ENCODE measurements at places on chromosomes 11 and 22.

DNA sequence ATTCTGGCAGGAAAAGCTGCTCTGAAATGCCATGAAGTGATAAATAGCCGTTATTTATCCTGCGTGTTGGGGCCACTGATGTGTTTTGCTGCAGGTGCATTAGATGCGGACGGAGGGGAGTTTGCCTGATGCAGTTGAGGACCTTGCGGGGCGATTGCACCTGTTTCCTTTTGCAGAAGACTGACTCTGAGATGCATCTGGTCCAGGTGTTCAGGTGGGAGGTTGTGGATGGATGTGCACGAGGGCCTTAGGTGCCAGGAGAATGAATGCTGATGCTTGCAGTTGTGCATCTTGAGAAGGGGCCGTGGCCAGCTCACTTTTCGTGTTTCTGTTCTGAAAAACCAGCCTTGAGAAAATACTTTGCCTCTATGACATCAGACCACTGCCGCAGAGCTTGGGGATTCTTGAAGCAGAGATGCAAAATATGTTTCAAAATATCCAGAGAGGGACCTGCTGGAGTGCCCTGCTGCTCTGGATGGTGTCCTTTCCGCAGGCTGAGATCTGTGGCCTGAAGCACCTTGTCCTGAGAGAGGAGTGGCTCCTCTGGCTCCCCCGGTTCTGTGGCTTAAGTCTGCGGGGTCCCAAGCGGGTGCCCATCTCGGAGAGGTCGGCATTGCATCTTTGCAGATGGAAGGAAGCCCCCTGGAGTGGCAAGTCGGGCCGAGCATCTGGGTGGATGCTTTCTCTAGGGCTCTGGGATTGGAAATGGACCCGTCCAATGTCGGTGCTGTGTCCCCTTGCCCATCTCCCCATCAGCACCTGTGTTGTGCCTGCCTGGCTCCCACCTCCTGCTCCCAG lies 1031.1 kb downstream of the TBC1D22A start:
- DNase-seq = no peak

- no peak for DNase-seq
Measured at GRCh38 chr22:17665854-17666253, 27.3 kb downstream of the BCL2L13 start.

GRCh38 chr11:18836417-18836816 lies 44.8 kb upstream of the PTPN5 start:
- no peak for DNase-seq

GRCh38 chr11:40274017-40274416 lies 1185.4 kb downstream of the LRRC4C start:
- no peak for DNase-seq

- no peak for DNase-seq
Measured at GRCh38 chr11:113382121-113382520, 5.5 kb upstream of the ANKK1 start.

GRCh38 chr11:35073691-35074419 lies 65.1 kb upstream of the CD44 start:
- DNase-seq = no peak

DNA sequence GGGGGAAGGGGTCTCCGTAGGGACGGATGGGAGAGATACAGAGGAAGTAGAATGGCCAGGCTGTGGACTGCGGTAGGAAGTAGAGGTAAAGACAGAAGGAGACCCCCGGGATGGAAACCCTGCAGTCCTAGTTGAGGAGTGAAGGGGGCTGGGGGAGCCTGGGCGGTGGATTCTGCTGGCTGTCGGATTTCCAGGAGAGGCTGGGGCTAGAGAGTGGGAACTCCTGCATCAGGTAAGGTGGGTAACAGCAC lies 727 bp upstream of the SCARF2 start:
- no peak for DNase-seq

GRCh38 chr11:78400116-78400515 lies 17.5 kb downstream of the GAB2 start:
- no peak for DNase-seq

DNA sequence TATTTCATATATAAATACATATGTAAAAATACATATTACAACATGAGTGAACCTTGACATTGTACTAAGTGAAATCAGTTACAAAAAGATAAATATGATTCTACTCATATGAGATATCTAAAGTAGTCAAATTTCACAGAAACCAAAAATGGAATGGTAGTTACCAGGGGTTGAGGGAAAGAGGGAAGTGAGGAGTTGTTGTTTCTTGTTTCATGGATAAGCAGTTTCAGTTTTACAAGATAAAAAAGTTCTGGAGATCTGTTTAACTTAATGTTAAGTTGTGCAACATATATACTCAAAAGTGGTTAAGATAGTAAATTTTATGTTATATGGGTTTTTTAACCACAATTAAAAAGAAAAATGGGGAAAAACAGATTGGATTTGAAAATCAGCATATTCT lies 107.7 kb downstream of the ELP4 start:
- no peak for DNase-seq

DNA sequence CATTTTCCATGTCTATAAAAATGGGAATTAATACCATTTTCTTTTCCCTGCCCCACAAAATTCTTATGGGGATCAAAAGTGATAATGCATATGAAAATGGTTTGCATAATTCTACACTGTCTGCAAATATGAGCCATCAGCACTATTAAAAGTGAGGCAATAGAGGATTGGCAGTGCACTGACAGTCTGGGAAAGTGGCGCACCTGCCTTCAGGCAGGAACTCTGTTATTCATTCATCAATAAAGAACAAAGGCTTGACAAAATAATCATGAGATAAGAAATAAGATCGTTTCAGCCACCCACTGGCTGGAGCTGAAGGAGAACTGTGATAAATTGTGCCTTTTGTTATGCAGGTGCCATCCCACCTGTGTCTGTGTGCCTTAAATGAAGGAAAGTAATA lies 49.5 kb downstream of the ARFGAP2 start:
- DNase-seq = no peak

DNA sequence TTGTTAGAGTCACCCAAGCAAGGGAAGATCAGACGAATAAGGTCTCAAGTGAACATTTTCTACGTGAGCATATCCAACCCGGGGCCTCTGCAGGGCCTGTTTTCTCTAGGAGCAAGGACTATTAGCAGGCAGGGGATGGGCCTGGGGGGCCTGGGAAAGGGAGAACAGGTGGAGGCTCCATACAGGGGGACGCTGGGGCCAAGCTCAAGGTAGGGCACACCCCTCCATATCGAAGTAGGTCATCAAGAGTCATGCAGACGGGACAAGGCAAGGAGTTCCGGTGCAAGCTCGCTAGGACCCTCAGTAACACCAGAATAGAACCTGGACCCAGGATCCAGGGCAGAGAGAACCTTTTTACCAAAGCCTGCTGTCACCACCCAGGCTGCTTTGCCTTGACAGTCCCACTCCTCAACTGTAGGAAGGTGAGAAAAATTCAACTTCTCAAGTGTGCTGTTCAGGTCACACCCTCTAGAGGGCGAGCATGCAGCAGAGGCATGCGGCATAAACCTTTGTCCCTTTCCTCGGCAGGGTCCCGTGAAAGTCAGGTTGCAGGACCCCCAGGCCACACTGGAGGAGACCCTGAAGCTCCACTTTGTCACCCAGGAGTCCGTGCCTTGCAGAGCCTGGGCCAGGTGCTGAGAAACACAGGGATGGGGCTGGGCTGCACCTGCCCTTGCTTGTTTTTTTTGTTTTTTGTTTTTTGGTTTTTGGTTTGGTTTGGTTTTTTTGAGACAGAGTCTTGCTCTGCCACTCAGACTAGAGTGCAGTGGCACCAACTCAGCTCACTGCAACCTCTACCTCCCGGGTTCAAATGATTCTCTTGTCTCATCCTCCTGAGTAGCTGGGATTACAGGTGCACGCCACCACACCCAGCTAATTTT lies 8.6 kb upstream of the APOBEC3B start:
- DNase-seq = peak; percentile 63

GRCh38 chr22:50326956-50327710 lies at the start of gene DENND6B:
Gene DENND6B, minus strand, starts transcription at chr22:50327012. Its CDS starts 24 bp downstream, at chr22:50326988.
- DNase-seq = peak; percentile 72

DNA sequence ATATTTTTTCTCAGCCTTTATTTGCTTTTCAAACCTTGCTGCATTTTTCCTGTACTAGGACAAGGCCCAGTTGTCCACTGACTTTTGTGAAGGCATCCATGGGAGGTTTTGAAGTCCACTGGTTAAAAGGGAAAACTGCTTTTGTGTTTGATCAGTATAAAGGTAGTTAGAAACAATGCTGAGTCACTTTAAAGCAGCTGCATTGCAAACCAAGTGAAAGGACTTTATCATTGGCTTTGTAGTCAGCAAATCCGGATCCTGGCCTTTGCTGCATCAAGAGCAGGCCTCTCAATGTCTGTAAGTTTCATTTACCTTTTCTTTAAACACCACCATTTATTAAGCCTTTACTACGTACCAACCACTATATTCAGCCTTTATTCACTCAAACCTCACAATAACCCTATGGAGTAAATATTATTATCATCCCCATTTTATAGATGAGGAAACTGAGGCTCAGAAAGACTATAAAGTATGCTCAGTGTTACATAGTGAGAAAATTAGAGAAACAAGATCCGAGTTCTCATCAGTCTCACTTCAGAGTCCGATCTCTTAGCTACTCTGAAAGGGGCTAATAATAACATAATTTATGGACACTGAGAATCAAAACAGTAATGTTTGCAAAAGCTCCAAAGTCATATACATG lies 60.6 kb upstream of the HSD17B12 start:
- DNase-seq = no peak

- no peak for DNase-seq
Measured at GRCh38 chr11:48150213-48150612, 66.4 kb upstream of the OR4B1 start.

DNA sequence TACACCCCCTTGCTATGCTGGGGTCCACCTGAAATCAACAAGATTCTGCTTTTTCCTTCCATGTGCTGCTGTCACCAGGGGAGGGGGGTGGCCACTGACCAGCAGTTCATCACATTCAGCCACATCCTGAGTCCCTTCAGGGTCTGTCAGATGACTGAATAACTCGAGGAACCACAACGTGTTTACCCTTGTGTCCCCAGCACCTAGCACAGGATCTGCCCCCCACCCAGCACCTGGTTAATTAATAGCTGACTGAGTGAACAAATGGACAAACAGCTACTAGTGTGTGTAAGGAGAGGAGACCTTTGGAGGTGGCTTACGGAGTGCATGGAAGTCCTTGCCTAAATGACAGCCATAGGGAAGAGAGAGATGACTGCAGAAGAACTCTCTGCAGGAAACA lies 119.5 kb upstream of the NCAM1 start:
- no peak for DNase-seq

- no peak for DNase-seq
Measured at GRCh38 chr11:111967649-111968048, 30.5 kb downstream of the DIXDC1 start.

- no peak for DNase-seq
Measured at GRCh38 chr11:10017911-10018310, 276.1 kb downstream of the SBF2 start.

- no peak for DNase-seq
Measured at GRCh38 chr22:38062791-38063190, 5.6 kb downstream of the PICK1 start.

- DNase-seq = no peak
Measured at GRCh38 chr11:13966013-13966412, 3.5 kb downstream of the SPON1 start.

DNA sequence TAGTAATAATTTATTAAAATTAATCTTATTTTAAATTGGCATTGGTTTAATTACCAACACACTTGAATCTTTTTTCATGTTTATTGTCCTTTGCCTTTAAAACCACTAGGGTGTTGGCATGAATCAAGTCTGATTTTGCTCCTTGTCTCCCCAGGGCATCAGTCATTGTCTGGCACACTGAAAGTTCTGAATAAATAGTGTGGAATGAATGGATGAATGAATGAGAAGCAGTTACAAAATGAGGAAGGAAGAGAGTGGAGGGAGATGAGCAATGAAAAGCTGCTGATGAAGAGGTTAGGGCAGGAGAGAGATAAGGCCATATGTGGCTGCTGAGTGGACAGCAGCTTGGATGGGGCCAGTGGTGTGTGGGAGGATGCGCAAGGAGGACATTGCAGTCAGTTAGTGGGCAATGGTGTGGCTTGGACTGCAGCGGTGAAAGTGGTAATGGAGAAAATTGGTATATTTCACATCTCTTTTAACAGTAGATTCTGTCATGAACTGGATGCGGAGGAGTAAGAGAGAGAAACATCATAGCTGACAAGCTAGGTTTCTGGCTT lies 132.0 kb downstream of the SPON1 start:
- no peak for DNase-seq

GRCh38 chr11:57255618-57256017 lies 18.6 kb upstream of the APLNR start:
- no peak for DNase-seq

DNA sequence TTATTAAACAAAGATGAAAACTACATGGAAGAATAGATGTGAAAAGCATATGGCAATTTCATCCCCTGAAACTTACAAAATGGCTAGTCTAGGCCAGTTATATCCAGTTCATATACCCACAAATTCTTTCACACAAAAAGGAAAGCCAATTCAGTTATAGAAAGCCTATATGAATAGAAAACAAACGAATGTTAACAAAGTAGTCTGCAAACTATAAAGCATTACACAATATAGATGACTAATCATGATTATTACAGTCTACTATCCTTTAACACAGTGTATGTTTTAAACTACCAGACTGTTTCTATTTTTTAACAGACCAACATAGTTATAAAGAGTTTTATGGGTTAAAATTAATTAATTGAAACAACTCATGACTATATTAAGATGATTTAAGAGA lies 12.1 kb downstream of the DCUN1D5 start:
- DNase-seq = no peak

- no peak for DNase-seq
Measured at GRCh38 chr22:42194953-42195352, 64.3 kb upstream of the CYP2D6 start.

Data from CD4-positive, alpha-beta T cell treated with Interleukin-21 for 1 hour (primary cell).